Stimulated activated CD8-positive, alpha-beta memory T cell treated with anti-CD3 and anti-CD28 coated beads, Interleukin-2, amount 100 ng/mL, for 48 hours (primary cell): ENCODE measurements at places on chromosomes 16 and 17.

- DNase-seq: no peak
Measured at GRCh38 chr17:82246365-82247181, 17.7 kb downstream of the SLC16A3 start.

GRCh38 chr17:43531955-43532354 is 14.2 kb downstream of the ETV4 start:
- no peak for DNase-seq

- DNase-seq: no peak
Measured at GRCh38 chr16:72848028-72848400, 199.9 kb downstream of the ZFHX3 start.

- DNase-seq: no peak
Measured at GRCh38 chr16:4096509-4096908, 19.7 kb downstream of the ADCY9 start.

DNA sequence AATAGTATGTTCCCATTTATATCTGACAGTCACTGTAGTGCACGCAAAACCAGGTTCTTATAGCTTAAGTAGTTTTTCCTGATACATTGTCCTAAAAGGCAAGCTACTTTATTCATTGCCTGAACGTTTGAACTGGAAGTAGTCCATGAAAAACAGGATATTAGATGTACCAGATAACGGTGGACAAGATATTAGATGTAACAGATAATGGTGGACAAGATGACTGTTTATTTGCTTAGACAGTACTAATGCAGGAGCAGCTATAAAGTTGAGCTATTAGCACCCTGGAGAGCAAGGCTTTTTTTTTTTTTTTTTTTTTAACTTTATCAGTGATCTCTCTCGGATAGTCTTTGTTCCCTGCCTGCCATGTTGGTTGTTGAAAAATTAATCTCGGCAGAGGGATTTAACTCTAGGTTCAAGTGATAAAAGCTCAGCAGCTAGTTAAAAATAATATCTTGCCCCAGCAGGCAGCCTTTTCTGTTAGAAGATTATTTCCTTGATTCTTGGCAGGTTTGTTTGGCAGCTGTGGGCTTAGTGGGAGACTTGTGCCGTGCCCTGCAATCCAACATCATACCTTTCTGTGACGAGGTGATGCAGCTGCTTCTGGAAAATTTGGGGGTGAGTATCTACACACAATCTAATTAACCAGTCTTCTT is 17.3 kb upstream of the TBKBP1 start:
- no peak for DNase-seq

GRCh38 chr16:86285938-86286921 is 224.1 kb upstream of the FOXF1 start:
- no peak for DNase-seq

DNA sequence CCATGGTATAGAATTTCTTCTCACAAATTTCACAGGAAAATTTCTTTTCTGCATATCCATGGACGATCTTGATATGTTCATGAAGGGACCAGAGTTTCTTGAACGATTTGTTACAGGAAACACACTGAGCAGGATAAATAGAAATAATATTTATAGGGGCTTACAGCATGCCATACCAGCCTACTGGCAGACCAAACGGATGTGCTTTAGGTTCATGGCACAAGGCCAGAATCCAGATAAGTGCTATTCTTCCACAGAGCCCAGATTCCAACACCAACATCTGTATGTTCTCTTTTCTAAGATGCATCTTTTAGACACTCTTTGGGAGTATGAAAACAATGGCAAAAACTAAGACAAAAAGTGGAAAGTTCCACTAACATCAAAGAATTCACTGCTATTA is 49.3 kb downstream of the ZNF652 start:
- DNase-seq: no peak

DNA sequence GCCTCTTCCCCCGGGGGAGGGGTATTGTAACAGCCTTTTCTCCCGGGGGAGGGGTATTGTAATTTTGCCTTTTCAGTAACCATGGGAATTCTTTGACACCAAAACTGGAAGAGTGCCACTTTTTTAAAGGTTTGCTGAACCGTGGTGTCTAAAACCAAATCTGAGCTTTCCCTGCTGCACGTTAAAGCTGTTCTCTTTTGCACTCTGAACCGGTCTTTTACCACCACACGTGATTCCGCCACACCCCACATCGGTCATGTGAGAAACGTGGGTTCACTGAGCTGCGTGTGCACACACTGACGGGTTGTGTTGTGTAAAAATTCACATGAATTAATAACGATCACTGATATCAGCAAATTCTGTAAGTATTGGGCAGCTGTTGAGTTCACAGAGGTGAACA is 9.2 kb upstream of the ACSF3 start:
- no peak for DNase-seq

GRCh38 chr16:4332083-4332482 is 16.2 kb downstream of the GLIS2 start:
- DNase-seq: no peak

GRCh38 chr17:71790791-71791190 is 330.0 kb upstream of the SOX9 start:
- no peak for DNase-seq

DNA sequence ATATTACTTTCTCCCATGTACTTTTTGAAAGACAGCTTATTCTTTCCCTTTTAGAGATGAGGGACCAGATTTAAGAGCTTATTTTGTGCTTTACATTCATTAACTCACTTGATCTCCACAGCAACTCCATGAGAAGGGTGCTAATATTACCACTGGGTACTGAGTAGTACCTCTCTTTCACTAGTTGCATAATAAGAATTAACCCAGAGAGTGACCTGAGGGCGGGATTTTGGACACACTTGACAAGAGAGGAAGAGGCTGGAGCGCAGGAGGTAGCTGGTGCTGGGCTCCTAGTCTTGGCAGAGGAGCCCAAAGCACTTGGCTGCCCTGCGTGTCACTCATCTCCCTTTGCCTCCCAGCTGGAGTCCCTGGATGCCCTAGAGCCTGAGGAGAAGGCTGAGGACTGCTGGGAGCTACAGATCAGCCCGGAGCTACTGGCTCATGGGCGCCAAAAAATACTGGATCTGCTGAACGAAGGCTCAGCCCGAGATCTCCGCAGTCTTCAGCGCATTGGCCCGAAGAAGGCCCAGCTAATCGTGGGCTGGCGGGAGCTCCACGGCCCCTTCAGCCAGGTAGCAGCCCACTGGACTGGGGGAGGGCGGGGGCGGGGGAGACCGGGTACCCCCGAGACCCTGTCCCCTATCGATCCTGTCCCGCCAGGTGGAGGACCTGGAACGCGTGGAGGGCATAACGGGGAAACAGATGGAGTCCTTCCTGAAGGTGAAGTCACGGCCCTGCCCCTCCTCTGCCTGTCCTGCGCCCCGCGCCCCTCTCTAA is 1.7 kb upstream of the MAZ start:
- DNase-seq: no peak

DNA sequence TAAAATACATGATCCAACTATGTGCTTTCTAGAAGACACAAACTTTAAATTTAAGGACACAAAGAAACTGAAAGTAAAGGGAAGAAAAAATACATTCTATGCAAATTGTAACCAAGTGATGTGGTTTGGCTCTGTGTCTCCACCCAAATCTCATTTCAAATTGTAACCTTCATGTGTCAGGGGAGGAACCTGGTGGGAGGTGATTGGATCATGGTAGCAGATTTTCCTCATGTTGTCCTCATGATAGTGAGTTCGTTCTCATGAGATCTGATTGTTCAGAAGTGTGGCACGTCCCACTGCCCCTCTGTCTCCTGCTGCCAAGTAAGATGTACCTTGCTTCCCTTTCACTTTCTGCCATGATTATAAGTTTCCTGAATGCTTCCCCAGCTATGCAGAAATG is 15.0 kb downstream of the OR1A1 start:
- no peak for DNase-seq

- DNase-seq: no peak
Measured at GRCh38 chr17:35991075-35991474, 4.5 kb upstream of the CCL14 start.

DNA sequence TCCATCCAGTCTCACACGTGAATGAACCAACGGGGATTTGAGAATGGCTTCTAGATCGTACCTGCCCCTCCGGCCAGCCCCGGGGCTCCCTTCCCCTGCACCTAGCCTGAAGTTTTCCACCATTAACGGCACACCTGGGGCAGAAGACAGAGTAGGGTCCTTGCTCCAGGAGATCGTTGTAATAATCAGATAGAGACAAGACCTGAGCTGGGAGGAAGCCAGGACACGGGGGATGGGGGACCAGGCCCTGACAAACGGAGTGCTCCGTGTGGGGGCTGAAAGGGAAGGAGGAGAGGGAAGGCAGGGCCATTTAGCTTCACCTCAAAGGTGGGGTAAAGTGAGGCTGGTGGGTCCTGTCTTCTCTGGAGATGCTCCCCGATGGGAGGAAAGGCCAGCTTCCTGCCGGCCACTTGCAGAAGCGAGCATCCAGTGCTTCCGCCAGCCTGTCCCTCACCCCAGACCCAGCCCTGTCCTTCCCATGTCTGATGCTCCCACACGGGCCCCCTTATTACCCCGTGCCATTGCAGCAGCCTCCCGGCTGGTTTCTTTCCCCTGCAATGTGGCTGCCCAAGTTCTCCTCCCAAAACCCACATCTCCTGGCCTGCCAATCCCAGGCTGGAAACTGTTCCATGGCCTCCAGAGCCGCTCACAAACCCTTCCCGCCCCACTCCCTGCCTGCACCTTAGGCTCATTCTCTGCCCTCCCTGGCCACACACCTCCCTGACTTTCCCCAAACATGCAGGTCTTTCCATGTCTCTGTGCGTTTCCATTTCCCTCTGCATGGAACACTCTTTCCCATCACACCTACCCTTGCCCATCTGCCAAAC is 79.3 kb downstream of the MRC2 start:
- DNase-seq: no peak

DNA sequence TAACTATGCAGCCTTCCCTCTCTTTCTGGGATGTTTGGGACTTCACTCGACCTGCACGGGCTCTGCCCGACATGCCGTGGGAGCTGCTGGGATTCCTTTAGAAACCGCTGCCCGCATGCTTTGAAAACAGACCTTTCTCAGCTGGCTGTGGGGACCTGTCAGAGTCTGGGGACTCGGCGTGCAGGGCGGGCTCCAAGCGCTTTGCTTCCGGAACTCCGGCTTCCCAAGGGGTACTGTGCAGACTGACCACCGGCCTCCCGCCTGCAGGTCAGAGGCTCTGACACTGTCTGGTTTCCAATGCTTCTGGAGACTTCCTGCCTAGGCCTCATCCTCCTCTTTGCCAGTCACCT is 11.8 kb downstream of the PRSS27 start:
- DNase-seq: no peak

- DNase-seq: no peak
Measured at GRCh38 chr17:83161298-83162034, 82.1 kb downstream of the METRNL start.
